Activated CD4-positive, alpha-beta T cell treated with anti-CD3 and anti-CD28 coated beads, Interleukin-2, Interleukin-6, amounts not matched to agents 100 ng/mL and 50 ng/mL, durations not matched to agents 16 hours and 8 hours (primary cell): ENCODE measurements at places on chromosomes 6 and 20.

DNA sequence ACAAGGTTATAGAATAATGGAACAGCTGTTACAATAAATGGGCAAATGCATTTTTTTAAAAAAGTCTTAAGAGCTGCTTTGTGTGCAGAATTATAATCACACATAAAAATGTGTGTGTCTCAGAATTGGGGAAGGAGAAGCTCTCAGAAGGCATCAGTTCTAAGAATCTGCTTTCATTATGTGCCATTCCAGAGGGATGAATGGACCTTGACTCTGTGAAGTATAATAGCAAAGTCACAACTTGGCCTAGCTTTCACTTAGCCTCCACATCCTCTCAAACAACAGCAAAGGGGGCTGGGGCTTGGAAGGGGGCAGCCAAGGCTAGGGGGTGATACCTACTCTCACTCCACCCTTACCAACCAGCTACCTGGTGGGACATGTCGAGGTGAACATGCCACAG, 265.0 kb downstream of the CDC5L start:
- no peak for DNase-seq

DNA sequence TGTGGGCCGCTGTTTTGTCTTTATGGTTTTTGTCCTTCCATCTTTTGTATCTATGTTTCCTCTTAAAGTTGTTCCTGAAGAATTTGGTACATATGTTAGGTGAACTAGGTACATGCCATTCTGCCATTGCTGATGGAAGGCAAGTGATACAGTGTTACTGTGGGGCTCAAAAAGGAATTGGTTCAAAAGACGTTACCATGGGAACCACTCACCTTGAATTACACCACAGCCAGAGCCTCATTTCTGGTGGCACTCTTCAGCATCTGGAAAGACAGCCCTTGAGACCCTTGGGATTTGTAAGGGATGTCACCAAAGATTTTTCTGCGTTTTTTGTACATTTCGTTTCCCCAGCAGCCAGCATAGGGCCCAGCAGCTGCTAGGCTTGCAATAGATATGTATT, 31.9 kb downstream of the TMEM181 start:
- no peak for DNase-seq

DNA sequence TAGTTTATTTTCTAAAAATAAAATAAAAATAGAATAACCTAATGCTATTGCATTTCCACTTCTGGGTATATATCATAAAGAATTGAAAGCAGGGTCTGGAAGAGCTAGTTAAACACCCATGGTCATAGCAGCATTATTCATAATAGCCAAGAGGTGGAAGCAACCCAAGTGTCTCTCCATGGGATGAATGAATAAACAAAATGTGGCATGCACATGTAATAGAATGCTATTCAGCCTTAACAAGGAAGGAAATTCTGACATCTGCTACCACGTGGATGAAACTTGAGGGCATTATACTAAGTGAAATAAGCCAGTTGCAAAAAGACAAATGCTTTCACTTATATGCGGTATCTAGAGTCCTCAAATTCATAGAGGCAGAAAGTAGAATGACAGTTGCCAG, 130.8 kb downstream of the TIAM2 start:
- no peak for DNase-seq

- DNase-seq: no peak
Measured at GRCh38 chr6:38483526-38483925, 156.2 kb downstream of the BTBD9 start.

DNA sequence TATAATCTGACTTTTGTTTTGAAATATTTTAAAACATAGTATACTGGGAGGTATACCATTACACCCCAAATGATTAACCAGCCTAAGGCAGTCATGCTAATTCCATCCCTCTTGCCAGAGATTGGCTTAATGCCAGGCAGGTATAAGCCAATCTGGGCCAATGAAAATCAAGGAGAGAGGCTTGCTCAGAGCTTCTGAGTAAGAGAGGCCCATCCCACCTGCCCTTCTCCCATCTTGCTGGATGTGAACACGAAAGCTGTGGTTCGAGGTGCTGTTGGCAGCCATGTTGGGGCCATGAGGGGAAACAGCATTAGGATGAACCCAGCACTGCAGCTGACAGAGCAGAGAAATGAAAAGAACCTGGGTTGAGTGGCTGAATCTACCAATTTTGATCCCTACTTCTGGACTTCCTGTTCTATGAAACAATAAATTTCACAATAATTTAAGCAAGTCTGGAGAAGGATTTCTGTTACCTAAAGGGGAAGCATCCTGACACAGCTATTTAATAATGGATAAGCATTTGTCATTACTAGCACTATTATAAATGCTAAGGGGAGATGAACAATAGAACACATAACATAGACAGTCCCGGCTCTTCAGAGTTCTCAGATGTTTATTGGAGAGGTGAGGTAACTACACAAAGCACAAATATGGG, 152.3 kb downstream of the CDC5L start:
- no peak for DNase-seq

DNA sequence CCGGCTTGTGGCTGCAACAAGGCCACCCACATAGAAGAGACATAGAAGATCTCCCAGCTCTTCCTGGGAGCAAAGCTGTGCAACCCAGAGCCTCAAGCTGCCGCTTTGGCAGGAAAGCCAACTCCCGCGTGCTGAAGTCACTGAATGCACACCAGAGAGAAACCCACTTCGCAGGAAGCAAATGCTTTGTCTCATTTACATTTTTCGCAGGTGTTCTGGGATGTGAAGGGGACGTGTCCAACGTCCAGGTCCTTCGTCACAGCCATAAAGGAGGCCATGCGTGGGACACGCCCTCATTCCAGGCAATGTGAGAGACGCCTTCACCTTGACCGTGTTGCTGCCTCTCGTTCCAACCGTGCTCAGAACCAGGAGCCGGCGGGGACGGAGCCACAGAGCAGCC, 24.4 kb downstream of the KCNQ2 start:
- DNase-seq: no peak

- DNase-seq: peak; percentile 83
Measured at GRCh38 chr6:36131511-36132245, 1.4 kb downstream of the MAPK13 start.

DNA sequence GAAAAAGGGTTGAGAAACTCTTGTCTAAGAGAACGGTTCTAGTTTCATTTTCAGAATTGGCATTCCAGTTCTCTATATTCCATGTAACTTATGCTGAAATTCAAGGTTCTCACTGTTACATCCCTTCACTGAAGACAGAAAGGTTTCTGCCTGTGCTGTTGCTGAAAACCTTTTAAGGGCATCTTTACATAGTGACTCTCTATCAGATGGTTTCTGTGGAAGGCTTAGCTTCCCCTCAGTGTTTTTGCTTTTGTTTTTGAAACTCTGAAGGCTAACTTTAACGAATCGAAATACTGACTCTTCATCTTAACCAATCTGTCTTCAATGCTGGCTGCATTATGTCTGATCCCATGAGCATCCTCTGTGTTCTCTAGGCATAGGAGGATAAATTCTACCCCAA, 1286.2 kb upstream of the EYS start:
- DNase-seq: no peak

DNA sequence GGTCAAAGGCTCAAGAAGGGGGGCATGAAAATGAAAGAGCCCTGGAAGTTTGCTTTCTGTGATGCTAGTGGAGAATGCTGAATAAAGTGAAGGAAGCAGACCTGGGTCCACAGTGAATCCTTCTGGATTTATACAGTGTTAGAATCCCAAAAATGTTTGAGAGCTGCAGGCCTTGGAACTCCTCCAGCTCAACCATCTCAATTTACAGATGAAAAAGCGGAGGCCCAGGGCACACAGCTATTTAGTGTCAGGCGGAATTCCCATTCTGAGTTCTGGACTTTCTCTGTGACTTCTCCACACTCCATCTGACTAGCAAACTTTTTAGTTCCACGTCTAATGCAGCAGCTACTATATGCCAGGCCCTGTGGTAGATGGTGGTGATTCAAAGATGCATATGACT, 1.5 kb upstream of the PRSS35 start:
- no peak for DNase-seq
